ENCODE measurements at places on chromosomes 7 and 10. TPM values are rescaled to one million over a fixed set of nuclear protein-coding genes. Genes with fewer than 3 reads are reported as not detected.

The CRTAC1 gene
- 77.1 TPM for total RNA-seq

DNA sequence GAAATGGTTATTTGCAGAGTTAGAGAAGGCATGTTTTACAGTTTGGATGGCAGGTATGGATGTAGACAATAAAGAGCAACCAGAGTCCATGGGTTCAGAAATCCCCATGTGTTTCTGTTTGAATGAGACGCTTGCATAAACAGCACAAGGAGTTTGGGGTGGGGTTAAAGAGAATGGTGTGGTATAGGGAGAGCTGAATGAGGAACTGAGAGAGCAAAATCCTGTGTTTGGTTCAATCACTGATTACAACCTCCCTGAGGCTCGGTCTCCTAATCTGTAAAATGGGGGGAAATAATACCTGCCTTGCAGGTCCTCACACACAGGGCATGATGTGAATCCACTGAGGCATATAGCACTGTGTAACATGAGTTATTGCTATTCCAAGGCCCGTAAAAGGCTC, 23.7 kb downstream of the CAV1 start:
- peaks cover 33% of the 10 kb centered on the region for H3K4me1 ChIP-seq
- H3K4me3 ChIP-seq = no peak overlapping the region
- H3K36me3 ChIP-seq = no peaks in the 10 kb centered on the region
- no peak for DNase-seq
- H3K27ac ChIP-seq = no peak overlapping the region
- H3K27me3 ChIP-seq = no peaks in the 10 kb centered on the region

GRCh38 chr10:7876541-7877127, 58.3 kb downstream of the TAF3 start:
- H3K4me3 ChIP-seq = no peak overlapping the region
- DNase-seq = no peak
- H3K36me3 ChIP-seq = no peaks in the 10 kb centered on the region
- H3K27me3 ChIP-seq = no peaks in the 10 kb centered on the region
- no peak overlapping the region for H3K27ac ChIP-seq
- H3K4me1 ChIP-seq = no peaks in the 10 kb centered on the region

- H3K4me3 ChIP-seq = no peak overlapping the region
- H3K27ac ChIP-seq = no peak overlapping the region
Measured at GRCh38 chr10:77586719-77587415, 50.7 kb downstream of the KCNMA1 start.

The DNAH11 gene
- total RNA-seq = 9.7 TPM

The CTAGE8 gene
- total RNA-seq = 1.5 TPM

- peaks cover 31% of the 10 kb centered on the region for H3K4me1 ChIP-seq
- H3K27me3 ChIP-seq = peaks cover 20% of the 10 kb centered on the region
- H3K36me3 ChIP-seq = no peaks in the 10 kb centered on the region
- DNase-seq = no peak
- H3K27ac ChIP-seq = no peak overlapping the region
Measured at GRCh38 chr10:111079241-111079760, 2.5 kb downstream of the ADRA2A start.

GRCh38 chr7:112356596-112356995, 93.7 kb upstream of the IFRD1 start:
- no peak for DNase-seq
- no peak overlapping the region for H3K4me3 ChIP-seq
- H3K27me3 ChIP-seq = no peaks in the 10 kb centered on the region
- H3K27ac ChIP-seq = no peak overlapping the region
- no peaks in the 10 kb centered on the region for H3K4me1 ChIP-seq

DNA sequence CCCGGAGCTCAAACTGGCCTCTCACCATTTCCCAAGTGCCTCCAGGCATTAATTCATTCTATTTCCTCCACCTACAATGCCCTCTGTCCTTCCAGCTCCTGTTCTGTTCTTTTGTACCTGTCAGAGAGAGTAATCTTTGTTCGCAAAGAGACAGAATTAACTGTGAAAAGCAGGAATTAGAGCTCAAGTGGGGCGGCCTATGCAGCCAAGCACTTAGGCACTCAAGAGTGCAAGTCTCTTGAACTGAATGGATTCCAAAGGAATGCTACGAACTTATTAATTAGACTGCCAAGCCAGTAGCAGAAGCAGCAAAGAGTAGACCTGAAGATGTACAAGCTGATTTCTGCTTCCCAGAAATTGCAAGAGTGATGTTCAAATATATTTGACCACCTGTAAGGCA, 338.3 kb upstream of the AUTS2 start:
- H3K27ac ChIP-seq = no peak overlapping the region
- no peaks in the 10 kb centered on the region for H3K4me1 ChIP-seq
- no peak overlapping the region for H3K4me3 ChIP-seq
- DNase-seq = no peak

DNA sequence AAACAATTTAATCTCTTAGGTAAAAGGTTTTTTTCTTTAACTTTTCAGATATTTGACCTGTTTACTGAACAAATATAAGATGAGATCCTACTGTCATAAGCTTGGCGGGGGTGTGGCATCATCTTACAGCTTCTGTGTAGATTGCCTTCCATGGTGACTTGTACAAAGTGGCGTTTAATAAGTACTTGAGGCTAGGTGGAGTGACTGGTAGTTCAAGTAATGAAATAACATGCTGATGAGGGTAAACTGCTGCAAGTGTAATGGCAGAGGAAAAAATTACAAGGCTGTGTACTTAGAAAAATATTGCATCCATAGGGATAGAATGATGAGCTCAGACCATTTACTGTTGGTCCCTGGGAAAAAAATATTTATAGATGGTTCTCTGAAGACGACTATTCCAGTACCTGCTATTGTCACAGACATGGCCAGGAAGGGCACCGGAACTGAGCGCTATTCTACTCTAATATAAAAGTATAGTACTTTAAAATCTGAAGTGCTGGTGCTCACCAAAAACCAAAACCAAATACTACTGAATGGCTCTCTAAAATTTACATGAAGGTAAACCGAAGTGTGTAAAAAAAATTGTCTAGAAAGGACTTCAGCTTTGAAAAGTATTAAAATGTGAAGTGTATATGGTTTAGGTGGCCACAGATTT, 42.4 kb downstream of the DNAH11 start:
- no peak for DNase-seq
- H3K4me3 ChIP-seq = no peak overlapping the region
- no peak overlapping the region for H3K27ac ChIP-seq
- H3K36me3 ChIP-seq = no peaks in the 10 kb centered on the region
- peaks cover 9% of the 10 kb centered on the region for H3K4me1 ChIP-seq

The MKRN1 gene
- total RNA-seq = 64.9 TPM

DNA sequence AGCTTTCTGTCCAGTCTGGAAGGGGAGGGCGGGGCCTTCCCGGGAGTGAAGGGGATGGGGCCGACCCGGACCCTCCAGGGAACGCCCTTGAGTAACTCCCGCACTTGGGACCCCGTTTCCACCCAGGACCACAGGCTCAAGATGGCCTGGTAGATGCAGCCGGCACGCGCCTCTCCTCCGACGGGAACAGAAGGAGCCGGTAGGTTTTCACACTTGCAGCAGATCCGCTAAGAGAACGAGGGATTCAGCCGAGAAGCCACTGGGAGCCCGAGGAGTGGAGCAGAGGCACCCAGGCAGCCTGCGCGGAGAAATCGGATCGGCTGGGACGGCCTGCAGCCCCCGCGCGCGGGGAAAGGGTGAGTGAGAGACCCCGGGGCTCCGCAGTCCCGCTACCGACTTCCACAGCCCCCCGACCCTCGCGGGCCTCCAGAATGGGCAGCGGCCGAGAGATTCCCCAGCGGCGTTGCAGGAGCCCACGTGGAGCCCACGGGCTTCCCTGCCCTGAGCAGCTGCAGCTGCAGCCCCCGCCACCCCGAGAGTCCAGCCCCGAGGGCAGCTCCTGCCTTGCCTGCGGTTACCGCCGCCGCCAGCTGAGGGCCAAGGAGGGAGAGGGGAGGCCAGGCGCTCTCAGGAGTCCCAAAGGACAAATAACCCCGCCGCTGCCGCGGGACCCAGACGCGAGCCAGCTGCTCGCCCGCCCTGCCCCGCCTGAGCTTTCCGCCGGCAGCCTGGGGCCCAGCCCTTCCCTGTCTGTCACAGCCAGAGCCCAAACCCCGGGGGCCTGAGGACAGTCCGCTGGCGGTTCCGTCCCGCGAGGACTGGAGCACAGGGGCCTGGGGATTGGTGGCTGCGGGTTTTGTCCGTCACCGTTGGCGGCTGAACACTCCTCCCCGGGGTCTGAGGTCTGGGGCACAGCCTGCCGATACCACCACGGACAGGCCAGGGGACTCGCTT, 21.8 kb downstream of the IFT22 start:
- H3K36me3 ChIP-seq = no peaks in the 10 kb centered on the region
- peak; percentile 81 for DNase-seq

GRCh38 chr7:127885843-127886242, 145.4 kb downstream of the LRRC4 start:
- H3K27me3 ChIP-seq = no peaks in the 10 kb centered on the region
- no peak for DNase-seq
- H3K36me3 ChIP-seq = no peaks in the 10 kb centered on the region
- peaks cover 22% of the 10 kb centered on the region for H3K4me1 ChIP-seq
- no peak overlapping the region for H3K4me3 ChIP-seq

- no peak overlapping the region for H3K4me3 ChIP-seq
- H3K27ac ChIP-seq = no peak overlapping the region
- H3K36me3 ChIP-seq = no peaks in the 10 kb centered on the region
Measured at GRCh38 chr10:71523756-71524155, 127.0 kb downstream of the CDH23 start.
